ENCODE measurements at places on chromosomes 1 and 21.

DNA sequence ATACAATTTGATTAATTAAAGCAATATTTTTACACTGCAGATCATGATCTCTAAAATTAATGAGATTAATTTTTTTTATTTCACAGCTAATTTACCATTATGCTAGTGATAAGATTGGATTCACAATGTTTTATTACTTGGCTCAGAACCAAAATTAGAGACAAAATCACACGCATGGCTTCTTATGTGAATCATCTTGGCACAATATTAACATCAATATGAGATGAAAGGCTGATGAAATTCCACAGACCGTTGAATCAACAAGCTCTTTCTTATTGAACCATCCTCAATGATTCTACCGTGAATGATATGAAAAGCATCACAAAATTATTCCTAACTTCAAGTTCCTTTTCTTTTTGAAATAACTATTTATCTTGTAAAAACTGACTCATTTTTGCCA lies 544.9 kb downstream of the KCNT2 start:
- no peak for DNase-seq

DNA sequence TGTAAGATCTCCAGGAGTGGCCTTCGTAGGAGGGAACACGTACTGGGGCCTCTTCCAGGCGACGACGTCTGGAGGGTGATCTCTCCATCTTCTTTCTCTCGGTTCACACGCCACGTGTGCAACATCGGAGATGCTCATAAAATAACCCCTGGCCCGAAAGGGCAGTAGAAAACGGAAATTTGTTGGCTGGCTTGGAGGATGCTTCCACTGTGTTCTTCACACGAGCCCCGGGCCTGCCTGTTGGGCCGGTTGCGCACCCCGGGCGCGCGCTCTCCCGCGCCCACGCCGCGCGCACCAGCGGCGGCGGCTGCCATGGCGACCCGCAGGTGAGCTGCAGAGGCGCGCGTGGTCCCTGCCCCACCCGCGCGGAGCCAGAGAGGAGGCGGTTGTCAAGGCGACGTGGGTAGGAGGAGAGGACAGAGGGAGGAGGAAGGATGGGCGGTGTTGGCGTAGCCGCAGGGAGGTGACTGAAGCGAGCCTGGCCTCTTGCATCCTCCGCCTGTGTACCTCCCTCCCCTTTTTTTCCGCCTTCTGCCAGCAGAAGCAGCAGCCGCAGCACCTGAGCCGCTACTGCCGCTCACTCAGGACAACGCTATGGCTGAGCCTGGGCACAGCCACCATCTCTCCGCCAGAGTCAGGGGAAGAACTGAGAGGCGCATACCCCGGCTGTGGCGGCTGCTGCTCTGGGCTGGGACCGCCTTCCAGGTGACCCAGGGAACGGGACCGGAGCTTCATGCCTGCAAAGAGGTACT lies at the start of gene ELAPOR1:
Gene ELAPOR1 (plus strand): TSS at position 526 of the 752 bp plus-strand sequence. CDS start 69 bp downstream, at position 595.
- DNase-seq = peak; percentile 70

DNA sequence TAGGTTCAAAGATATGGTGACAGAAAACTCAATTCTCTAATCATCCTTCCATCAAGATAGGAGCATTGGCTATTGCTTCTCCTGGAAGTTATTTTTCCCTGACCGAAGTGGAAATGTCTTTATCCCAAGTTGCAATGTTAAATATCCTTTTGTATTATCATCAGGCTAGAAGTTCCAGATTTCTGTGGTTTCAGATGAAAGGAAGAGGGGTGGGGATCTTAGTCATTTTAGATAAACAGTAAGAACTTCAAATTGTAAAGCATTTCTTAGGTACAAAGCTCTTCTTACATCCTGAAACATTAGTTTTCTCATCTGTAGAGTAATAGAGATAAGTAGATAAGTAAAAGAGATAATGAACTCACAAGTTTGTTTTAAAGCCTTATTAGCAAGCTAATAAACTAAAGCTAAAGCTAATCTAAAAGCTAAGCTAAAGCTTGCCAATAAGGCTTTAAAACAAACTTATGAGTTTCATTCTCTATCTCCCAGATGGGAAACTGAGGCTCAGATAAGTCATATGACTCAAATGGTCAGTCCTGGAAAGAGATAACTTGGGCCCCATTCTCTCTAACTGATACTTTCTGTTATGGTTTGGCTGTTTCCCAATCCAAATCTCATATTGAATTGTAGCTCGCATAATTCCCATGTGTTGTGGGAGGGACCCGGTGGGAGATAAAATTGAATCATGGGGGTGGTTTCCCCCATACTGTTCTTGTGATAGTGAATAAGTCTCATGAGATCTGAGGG lies 99.2 kb upstream of the KCNK2 start:
- DNase-seq = no peak

- DNase-seq = no peak
Measured at GRCh38 chr1:153849487-153850185, 73.1 kb downstream of the GATAD2B start.

DNA sequence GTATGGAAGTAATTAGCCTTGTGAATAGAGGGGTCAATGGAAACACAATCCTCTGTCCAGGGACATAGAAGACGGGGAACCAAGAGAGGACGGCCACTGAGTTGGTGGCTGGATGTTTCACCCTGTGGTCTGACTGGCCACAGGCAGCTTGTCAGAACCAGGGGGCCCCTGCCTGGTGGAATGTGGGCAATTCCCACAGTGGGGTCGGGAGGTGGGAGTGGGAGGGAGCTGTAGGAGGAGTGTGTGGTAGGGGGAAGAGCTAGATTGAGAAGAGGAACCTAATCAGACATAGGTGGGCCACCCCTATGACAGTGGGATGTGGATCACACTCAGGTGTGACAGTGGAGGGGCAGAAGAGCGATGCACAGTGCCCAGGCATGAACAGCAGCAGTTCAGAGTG lies 31.3 kb downstream of the TRIM62 start:
- no peak for DNase-seq

- no peak for DNase-seq
Measured at GRCh38 chr1:168121401-168122011, 15.2 kb downstream of the GPR161 start.

- DNase-seq = peak; percentile 39
Measured at GRCh38 chr1:3042481-3042880, 21.2 kb downstream of the ACTRT2 start.

DNA sequence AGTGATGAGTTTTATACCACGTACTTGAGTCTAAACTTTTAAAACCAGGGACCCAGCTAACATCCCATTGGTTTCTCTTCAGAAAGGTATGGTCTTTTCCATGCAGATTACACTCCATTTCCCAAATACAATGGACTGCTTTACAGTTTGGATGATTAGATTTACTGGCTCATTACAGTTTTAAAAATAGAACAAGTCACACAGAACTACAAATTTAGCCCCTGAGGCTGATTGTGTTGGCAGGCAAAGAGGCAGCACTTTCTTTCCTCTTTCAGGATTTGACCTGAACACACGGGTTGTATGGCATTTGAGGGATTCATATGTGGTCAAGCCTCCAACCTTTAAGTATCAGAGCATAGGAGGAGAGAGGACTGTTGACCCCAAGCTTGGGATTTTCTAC lies 21.8 kb upstream of the VTCN1 start:
- DNase-seq = no peak

DNA sequence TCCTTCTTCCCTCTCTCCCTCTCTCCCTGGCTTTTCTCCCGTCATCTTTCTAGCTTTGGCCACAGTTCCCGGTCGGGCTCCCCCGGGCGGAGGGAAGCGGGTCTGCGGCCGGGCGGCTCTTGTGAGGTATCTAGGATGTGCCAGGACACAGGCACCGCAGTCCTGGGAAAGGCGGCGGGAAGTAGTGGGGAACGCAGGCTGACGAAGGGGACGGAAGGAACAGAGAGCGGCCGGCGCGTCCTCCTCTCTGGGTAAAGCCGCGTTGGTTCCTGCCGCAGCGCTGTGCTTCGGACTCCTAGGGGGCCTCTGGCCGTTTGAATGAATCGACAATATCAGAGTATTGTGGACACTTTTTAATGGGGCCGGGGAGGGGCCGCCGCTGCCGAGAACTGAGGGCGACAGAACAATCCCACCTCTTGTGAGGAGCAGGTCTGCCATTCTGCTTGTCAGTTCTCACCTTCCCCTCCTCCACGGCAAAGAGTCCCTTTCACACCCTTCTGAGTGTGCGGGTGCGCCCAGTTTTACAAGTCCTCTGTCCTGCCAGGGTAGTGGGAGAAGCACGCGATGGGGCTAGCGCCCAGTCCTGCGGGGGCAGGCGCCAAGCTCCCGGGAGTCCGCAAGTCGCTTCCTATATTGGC lies 1.2 kb upstream of the LHX9 start:
- DNase-seq = no peak

GRCh38 chr1:2486558-2486957 lies 10.5 kb downstream of the PLCH2 start:
- no peak for DNase-seq

Data from type B pancreatic cell (in vitro differentiated cells).